ENCODE measurements at places on chromosomes 2 and 18.

- no peak for DNase-seq
These were observed 96.3 kb upstream of the B3GNT2 start for GRCh38 chr2:62099523-62100175.

DNA sequence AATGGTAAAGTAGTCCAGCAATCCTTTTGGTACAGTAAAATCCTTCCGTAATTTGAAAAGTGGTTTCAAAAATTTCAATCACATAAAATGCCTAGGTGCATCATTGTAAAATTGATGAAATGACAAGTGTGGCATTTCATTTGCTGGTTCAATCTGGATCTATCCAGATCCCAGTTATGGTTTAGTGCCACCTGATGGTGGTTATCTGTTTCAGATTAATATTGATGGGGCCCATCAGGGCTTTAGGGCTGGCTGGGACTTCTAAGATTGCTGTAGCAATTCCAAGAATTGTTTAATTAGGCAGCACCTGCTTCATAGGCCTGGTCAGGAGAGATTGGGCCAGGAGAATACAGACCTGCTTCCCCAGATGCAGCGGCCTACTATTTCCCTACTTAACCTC lies 55.5 kb upstream of the PIK3C3 start:
- DNase-seq, result no peak

DNA sequence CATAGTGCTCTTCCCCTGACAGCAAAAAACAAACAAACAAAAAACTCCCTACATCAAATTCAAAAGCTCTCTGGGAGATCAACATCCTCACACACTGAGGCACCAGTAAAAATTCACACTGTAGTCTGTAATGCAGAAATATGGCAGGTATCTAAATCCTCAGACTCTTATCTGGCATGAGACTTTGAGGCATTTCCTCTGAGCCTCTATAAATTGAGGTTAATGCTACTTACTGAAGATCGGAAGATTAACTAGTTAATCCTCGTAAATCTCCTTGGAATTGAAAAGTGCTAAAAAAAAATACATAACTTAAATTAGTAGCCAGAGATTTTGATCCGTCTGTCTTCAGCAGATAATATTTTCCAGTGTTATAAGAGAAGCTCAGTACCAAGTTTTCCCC lies 65.0 kb downstream of the AP1S3 start:
- DNase-seq, result no peak

DNA sequence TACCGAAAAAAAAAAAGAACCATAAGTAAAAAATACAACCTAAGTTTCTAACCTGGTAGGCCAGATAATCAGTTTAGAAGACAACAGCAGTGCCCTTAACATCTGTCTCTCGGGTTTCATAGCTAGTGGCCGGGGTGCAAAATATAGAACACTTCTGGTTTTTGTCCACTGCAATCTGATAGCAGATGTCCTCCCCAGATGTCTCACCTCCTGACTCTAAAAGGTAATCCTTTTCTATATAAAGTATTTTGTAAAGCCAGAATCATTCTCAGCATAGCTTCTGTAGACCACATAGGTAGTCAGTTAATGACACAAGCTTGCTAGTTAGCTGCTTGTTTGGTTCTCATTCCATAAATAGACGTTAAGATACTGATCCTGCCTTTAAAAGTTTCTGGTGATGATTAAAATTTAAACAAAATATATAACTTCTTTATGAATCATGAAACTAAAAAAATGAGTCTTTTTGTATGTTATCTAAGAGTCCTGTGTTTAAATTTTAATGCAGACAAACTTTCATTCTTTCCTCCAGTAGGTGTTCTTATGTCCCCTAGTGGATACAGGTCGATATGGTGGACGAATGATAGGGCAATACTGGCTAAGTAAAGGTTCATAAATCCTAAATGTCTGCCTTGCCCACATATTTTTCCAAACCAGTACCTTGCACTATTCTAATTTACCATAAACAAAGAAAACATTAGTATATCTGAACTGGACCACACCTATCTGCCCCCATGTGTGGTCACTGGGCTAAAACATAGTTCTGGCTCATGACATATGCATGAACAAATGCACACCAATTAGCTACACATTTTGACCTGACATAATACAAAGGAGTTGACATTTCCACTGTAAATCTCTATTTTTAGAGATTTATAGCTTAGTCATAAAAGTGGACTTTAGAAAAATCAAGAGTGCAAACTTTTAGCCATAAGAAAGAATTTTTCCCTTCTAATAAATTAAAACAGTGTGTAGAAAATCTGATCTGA lies 171.0 kb downstream of the SRBD1 start:
- DNase-seq, result no peak

DNA sequence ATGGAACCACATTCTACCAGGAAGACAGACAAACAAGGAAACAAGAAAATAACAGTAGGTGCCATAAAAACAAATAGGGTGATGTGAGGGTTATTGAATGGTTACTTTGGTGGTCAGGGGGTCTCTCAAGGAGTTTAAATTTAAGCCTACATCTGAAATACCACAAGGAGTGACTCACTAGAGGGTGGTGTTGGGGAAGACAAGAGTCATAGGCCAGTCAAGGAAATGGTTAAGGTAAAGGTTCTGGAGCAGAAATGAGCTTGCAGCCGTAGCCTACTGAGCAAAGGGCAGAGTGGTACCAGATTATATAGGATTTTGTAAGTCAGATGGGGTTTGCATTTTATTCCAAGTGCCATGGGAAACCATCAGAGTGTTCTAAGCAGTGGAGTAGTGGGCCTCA lies 135.6 kb upstream of the DAPL1 start:
- no peak for DNase-seq

DNA sequence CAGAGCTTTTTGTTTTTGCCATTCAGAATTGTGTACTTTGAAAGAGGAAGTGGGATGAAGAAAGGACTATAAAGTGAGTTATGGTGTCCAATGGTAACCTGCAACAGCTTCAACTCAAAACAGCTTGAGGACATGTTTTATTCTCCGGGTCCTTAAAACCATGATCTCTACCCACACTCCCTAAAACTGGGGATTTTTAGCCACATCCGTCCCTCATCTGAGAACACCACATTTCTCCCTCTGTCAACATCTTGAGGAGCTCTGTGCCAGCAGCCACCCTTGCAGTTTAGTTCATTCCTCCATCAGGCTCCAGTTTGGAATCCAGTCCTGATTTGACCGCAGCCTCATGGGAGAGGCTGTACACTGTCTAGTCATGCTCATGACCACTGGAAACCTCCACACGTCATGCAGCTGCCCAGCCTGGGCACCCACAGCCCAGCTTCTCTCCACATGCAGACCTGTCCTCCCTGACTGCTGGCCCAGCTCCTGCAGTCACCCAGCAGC lies 62.6 kb downstream of the C18orf63 start:
- DNase-seq, result peak; percentile 40

- DNase-seq, result no peak
These were observed 3.2 kb downstream of the GALNT5 start for GRCh38 chr2:157260533-157261198.

GRCh38 chr18:63578357-63578958 lies 8.7 kb upstream of the SERPINB13 start:
- peak; percentile 8 for DNase-seq

DNA sequence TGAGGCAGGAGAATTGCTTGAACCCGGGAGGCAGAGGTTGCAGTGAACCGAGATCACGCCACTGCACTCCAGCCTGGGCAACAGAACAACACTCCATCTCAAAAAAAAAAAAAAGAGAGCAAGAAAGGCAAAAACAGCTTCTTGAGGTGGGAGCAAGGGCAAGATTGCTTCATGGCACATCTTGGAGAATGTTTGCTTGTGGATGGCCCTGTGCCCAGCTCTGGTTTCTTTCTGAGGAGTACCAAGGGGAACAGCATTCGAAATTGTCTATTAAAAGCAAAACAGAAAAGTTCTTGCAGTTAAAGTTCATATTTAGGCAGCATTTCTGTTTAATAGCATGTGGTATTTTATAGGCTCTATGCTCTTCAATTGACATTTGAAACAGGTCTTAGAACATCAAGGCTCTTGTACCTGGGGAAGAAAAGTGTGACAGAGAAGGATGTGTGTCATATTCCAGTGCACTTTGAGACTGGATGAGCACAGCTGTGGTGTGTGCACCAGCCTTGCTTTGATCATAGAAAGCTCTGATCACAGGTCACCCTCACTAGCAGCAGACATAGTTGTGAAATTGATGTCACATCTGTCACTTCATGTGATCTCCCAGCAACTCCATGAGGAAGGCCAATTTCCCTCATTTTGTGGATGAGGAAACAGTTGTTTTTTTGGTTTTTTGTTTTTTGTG lies 154.3 kb downstream of the UXS1 start:
- DNase-seq, result no peak

- no peak for DNase-seq
These were observed 50.3 kb downstream of the SH2D6 start for GRCh38 chr2:85468704-85469349.

DNA sequence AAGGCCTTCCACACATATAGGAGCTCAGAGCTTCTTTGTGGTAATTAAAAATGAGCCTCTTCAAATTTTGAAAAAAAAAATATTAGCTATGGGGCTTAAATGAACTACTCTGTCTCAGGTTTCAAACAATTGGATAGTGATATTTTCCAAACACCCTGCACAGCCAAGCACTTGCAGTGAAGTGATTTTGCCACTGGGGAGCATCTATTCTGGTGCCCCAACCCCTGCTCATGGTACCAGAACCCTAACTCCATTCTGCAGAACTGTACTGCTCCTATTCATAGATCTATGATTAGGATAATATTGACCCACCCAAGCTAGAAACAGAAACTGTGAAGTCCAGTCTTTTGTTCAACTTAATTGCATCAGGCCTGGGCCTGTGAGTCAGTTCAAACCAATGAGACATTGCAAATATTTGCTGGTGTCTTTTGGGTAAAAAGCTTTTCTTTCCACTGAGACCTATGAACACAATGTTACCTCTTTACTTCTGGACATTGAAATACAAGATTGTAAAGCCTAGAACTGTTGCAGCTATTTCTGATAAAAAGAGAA lies 324.0 kb downstream of the GALNT13 start:
- no peak for DNase-seq

- DNase-seq, result no peak
These were observed 69.1 kb downstream of the PDK1 start for GRCh38 chr2:172624996-172625395.

- DNase-seq, result no peak
These were observed 20.8 kb downstream of the TNS1 start for GRCh38 chr2:217981971-217982370.

GRCh38 chr2:23905155-23905554 lies 21.8 kb downstream of the ATAD2B start:
- DNase-seq, result no peak

DNA sequence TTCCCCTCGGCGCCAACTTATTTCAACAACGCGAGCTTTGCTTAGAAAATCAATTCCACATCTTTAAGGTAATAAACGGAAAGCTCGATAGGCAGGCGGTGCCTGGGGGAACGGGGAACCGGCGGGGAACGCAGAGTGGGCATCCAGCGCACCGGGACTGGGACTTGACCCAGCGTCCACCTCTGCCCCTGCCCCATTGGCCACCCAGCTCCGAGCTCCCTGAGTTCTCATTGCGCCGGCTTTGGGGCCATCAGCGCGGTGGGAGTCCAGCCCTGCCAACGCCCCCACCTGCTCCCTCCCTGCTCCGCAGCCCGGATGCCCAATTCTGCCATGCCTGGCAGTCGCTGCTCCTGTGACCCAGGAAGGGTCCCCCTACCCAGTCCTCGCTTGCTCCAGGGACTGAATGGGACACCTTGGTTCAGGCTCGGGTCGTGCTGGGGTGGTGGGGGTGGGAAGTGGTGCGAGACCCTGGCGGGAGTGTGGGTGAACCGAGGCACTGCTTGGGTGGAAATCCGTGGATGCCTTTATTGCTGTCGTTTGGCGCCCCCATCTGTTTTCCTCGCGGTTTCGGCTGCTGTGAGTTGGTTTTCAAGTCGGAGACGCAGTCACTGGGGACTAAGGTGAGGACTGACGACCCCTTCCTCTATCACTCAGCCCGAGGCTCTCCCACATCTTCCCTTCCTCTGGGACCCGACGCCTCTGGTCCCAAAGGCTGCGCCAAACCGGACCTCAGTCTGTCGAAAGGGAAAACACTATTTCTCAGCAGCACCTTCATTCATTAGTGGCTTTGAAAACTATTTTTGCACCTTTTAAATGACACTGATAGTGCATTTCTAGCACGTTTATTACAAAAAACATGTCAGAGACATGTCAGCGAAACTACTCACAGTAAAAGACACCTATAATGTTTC lies 2.4 kb upstream of the EVX2 start:
- DNase-seq, result no peak

GRCh38 chr2:111117598-111118480 lies 2.9 kb upstream of the BCL2L11 start:
- peak; percentile 27 for DNase-seq

DNA sequence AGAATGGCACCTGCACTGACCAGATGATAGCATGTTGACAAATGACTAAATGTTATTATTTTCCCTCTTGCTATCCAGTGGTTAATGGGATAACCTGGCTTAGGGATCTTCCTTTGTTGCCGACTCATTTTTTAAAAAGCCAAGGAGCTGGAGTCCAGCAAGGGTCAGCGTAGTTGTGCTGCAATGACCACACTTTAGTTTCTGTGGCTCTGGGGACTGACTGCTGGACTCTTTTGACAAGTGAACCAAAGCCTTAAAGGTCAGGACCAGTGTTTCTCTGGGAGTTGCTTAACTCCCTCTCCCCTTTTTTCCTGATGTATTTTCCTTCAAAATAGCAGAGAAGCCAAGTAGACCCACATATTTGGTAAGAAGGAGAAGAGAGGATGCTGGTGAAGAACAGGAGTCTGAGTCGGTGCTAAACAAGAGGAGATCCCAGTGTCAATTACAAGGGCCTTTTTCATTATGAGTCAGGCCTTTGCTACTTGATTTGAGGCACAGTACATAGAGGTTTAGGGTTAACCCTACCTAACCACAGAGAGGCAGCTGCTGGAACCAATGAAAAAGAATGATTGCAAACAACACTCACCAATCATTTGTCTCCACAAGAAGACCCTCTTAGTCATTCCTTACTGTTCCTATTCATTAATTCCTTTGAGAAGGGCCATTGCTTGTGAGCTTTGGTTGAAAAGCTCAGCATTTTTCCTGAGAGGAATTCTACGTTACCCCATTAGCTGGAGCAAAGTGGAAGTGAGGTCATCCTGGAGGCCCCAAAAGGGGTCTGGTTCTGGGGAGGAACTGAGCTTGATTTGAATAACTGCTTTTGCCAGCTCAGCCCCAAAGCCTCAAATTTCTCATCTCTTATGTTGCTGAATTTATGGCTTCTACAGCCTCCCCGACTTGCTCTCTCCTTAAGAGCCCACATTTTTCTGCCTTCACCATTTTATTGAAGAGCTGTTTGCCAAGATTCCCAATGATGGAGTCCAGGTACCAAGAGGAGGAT lies 137.6 kb upstream of the HNMT start:
- DNase-seq, result no peak

GRCh38 chr18:49371786-49372185 lies 88.7 kb downstream of the DYM start:
- DNase-seq, result no peak

DNA sequence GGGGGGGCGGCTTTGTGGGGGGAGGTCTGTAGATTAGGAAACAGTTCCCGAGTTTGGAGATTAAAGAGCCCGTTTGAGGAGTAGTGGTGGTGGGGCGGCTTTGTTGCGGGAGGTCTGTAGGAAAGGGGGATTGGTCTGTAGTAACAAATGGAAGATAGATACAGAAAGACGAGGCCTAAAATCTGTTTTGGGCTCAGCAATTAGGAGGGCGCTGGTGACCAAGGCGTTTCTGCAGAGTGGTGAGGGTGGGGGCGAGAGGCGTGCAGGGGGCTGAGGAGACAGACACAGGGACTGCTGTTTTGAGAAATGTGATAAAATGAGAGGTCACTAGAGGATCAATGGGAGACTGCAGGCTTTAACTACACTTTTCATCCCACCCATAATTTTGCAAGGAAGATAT lies 1.6 kb upstream of the ADNP2 start:
- no peak for DNase-seq

Measured in CD4-positive, alpha-beta T cell treated with Interleukin-17A for 1 hour (primary cell).